Kidney tubule cell (primary cell): ENCODE measurements at places on chromosomes 7 and 10.

GRCh38 chr7:99004216-99004615 is 125.9 kb downstream of the TRRAP start:
- no peak for DNase-seq

DNA sequence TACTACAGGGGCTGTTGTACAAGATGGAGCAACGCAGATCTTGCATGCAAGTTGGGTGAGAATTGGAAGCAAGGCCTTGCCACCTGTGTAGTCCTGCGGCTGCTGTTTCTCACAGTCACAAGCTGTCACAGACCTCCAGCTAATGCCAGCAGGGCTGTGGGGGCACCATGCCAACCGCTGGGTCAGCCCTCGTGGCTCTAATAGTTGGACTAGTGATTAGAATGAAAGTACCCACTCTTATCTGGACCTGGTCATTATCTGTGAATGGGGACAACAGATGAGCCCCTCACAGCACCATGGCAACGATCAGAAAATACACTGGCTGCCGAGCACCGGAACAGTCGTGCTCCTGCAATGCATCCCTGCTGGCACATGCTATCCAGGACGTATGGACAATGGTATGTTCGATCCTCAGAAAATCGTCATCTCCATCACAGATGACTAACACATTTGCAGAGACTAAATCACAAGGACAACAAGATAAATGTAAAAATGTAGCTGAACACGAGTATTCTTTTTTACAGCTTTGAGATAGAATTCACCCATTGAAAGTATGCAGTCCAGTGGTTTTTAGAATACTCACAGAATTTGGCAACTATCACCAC is 80.4 kb upstream of the CALN1 start:
- DNase-seq, result no peak

DNA sequence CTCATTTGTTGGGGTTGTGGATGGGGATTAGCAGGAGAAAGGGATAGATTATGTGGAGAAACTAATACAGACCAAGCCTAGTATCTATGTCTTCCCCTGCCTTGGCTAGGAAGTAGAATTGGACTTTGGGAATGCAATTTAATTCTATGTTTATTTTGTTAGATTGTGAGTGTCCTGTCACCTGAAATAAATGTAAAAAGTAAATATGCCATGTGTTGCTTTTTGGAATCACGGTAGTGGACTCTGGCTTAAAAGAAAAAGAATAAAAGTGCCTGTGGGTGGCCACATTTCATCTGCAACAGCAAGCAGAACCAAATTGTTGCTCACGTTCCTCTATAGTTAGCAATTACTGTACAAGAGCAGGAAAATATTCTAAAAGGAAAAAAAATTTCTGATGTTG is 42.3 kb downstream of the TET1 start:
- no peak for DNase-seq

DNA sequence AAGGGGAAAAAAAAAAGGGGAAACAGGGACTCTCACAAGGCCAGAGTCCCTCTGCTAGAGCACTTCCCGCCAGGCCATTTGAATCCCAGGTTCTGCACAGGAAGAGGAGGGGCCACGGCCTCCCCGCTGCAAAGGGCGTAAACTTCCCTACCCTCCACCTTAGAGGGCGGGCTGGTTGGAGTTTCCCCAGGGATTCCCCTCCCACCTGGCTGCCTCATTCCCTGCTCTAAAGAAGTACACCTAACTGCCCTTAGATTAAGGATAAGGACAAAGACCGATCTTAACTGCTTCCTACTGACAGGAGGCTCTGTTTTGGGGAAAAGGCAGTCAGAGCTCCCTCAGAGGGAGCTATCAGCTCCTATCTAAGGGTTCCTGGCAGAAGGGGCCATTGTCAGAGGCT is 102.0 kb upstream of the ARMC3 start:
- peak; percentile 76 for DNase-seq

- DNase-seq, result peak; percentile 29
These were observed 53.1 kb downstream of the SHOC2 start for GRCh38 chr10:110972231-110973134.
